A549 treated with DMSO at 1 μM for 4 hours (cell line): ENCODE measurements at places on chromosomes 3 and 15. TPM values are rescaled to one million over a fixed set of nuclear protein-coding genes. Genes with fewer than 3 reads are reported as not detected.

Gene RPN1
- total RNA-seq = 164 to 180 TPM (median 170 TPM) in 5 replicates

Gene RTP3
- total RNA-seq = not detected in 5 replicates

Gene STRIT1
- not detected in 5 replicates for total RNA-seq

Gene PLA2G4F
- not detected in 5 replicates for total RNA-seq

Gene SLC51B
- 10.5 to 15.5 TPM (median 12.1 TPM) in 5 replicates for total RNA-seq

Gene SLC24A1
- total RNA-seq = 3.1 to 5.5 TPM (median 4.1 TPM) in 5 replicates

Gene NRROS
- 0.04 TPM in 1 of 5 replicates, not detected in the others for total RNA-seq

Gene GP9
- not detected in 5 replicates for total RNA-seq

Gene KBTBD8
- total RNA-seq = 0.47 to 0.74 TPM (median 0.63 TPM) in 5 replicates

Gene RARRES1
- total RNA-seq = 7.6 to 11.0 TPM (median 10.3 TPM) in 5 replicates
